Activated CD4-positive, CD25-positive, alpha-beta regulatory T cell treated with anti-CD3 and anti-CD28 coated beads, Interleukin-2, amount 50 U/mL, for 16 hours (primary cell): ENCODE measurements at places on chromosomes 4 and X.

GRCh38 chr4:186144198-186144945, 39.9 kb downstream of the FAM149A start:
- no peak for DNase-seq

GRCh38 chr4:87545052-87545451, 15.9 kb upstream of the SPARCL1 start:
- no peak for DNase-seq

GRCh38 chrX:120331116-120331515, 19.9 kb upstream of the TMEM255A start:
- no peak for DNase-seq

DNA sequence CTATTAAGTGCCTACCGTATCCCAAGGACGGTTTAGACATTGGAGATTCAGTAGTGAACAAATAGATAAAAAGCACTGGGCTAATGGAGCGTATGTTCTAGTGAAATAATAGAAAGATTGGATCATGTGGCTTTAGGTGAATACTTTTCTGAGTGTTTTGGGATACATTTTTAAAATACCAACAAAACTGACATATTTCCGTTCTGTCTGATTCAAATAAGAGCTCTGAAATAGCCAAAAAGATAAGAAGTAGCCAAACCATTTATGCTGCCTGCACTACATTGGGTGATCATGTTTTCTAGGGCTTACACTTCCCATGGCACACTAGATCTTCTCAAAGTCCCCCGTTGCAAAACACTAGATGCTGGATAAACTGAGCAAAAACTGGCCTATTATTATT, 14.2 kb downstream of the IGFBP7 start:
- DNase-seq: no peak

DNA sequence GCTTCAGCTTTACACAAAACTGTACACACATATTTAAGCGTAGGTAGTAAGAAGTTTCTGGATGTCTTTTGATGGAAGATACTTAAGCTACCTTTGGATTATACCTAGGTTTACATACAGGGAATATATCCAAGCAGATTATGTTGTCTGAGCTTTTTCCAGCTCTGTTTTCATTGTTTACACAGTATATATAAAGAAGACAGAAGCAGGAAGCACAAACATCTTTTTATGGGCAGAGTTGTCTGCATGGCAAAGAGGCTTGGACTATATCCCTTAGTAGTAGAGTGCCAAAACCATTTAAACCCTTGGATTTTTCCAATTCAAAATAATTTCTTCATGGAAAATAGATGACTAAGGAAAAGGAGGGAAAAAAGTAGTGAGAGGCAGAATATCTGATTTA, 329.4 kb upstream of the AGA start:
- DNase-seq: no peak

GRCh38 chrX:111169141-111169540, 73.2 kb downstream of the PAK3 start:
- no peak for DNase-seq

GRCh38 chr4:6696611-6697010, 2.9 kb downstream of the S100P start:
- DNase-seq: no peak

GRCh38 chr4:40736910-40737309, 12.8 kb upstream of the NSUN7 start:
- DNase-seq: no peak

DNA sequence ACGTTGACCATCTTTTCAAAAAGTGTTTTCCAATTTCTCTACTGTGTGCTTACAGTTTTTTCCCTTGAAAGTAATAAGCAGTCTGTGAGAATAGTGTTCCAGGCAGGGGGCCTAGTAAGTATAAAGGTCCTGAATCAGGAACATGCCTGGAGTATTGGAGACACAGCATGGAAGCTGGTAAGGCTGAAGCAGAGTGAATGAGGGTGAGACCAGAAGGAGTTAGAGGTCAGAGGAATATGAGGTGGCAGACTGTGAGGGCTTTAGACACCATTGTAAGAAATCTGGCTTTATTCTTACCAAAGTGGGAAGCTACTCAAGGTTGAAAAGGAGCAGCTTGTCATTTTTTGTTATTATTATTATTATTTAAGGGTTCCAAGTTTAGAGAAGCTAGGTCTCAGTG, 107.4 kb downstream of the CT47B1 start:
- no peak for DNase-seq

DNA sequence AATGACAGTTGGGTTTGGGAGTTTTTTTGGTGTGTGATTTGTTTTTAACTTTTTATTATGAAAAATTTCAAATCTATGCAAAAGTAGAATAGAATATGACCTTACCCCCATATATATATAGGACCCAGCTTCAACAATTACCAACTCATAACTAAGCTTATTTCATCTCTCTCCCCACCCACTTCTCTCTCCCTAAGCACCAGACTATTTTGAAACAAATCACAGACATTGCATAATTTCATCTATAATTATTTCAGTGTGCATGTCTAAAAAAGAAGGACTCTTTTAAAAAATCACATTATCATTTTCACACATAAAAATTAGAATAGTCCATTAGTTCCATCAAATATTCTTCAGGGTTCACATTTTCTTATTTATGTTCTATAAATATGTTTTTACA, 28.3 kb upstream of the NKX6-1 start:
- no peak for DNase-seq

DNA sequence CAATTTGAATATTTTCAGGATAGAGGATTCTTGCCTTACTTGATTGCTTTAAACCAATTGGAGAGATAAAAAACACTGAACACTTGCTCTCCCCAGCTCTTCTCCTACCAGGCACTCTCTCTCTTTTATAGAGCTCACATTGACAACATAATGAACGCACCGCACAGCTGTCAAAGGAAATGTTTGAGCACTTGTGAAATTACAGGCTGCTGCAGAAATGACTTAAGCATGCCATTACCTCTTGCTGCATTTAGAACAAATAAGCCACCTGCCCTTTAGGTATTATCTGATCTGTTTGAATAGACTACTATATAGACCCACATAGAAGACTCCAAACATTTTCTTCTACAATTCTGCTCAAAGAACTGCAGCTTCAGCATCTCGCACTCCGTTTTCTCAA, 227.7 kb downstream of the C4orf33 start:
- no peak for DNase-seq

DNA sequence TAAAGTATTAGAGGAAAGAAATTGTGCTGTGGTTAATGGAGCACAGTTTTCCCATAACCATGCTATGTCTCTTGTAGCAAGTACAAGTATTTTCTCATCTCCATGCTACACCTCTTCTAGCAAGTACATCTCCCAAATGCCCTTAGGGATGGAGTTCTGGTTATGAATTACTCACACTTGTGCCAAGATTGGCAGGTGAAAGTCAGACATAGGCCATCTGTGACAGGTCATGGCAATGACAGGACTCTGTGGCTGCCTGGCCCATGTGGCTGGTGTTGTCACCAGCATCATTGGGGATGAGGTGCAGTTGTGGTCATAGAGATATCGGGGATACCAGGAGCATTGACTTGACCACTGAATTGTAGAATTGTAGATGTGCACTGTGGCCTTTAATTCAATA, 310.2 kb downstream of the FAT4 start:
- no peak for DNase-seq

DNA sequence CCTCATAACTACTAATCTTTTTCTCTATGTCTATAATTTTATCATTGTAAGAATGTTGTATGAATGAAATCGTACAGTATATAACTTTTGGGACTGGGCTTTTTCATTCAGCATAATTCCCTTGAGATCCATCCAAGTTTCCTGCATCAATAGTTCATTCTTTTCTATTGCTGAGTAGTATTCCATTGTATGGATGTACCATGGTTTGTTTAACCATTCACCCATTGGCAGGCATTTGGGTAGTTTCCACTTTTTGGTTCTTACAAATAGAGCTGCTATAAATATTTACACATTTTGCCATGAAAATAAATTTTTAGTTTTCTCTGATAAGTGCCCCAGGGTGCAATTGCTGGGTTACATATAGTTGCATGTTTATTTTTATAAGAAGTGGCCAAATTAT, 659.8 kb downstream of the RAPGEF2 start:
- no peak for DNase-seq

DNA sequence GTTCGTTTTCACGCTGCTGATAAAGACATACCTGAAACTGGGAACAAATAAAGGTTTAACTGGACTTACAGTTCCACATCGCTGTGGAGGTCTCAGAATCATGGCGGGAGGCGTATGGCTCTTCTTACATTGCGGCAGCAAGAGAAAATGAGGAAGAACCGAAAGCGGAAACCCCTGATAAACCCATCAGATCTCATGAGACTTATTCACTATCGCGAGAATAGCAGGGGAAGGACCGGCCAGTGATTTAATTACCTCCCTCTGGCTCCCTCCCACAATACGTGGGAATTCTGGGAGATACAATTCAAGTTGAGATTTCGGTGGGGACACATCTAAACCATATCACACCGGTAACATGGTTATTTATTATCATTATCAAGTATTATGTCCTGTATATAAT, 2204.5 kb downstream of the ARAP2 start:
- DNase-seq: no peak

DNA sequence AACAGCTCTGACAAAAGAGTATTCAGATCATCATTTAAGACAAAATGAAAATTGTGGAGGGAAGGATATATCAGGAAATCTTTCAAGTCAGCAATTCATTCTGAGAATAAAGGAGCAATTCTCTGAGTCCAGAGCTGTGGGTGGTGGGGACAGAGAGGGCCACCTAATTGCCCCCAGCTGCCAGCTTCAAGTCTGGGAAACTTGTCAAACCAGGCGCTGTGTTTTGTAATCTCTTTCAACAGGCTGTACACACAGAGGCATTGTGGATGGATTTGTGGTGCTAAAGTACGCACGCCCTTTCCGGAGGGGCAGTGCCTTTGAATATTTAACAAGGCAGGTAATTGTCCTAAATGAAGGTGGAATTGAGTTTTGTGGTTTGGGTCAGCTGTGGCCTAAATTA, 591.1 kb upstream of the BOD1L1 start:
- no peak for DNase-seq

DNA sequence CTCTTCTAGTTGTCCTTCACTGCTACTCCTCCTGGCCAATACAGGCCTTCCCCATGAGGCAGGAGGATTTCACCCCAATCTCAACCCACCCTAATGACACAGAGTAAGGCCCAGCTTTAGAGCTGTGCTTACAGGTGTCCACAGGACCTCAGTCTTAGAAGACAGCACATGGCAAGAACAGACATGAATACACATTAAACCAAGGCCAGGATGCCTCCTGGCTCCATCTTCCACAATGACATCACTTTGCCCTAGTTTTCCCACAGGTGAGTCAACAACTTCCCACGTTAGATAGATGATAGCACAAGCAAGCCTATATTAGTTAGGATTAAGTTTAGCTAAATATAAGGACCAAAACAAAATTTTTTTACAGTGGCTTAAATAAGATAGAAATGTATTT, 63.8 kb upstream of the NOCT start:
- no peak for DNase-seq
